Amniotic stem cell (primary cell): ENCODE measurements at places on chromosomes 3 and 15.

- DNase-seq: no peak
These were observed 18.8 kb downstream of the APH1B start for GRCh38 chr15:63296195-63296594.

- peak; percentile 20 for DNase-seq
These were observed 118.7 kb downstream of the NUP210 start for GRCh38 chr3:13301286-13301987.

GRCh38 chr3:41457176-41457575 lies 257.9 kb downstream of the CTNNB1 start:
- DNase-seq: no peak

GRCh38 chr15:79037848-79038247 lies 52.7 kb downstream of the RASGRF1 start:
- no peak for DNase-seq

GRCh38 chr15:94098921-94099573 lies 132.3 kb upstream of the MCTP2 start:
- DNase-seq: no peak

DNA sequence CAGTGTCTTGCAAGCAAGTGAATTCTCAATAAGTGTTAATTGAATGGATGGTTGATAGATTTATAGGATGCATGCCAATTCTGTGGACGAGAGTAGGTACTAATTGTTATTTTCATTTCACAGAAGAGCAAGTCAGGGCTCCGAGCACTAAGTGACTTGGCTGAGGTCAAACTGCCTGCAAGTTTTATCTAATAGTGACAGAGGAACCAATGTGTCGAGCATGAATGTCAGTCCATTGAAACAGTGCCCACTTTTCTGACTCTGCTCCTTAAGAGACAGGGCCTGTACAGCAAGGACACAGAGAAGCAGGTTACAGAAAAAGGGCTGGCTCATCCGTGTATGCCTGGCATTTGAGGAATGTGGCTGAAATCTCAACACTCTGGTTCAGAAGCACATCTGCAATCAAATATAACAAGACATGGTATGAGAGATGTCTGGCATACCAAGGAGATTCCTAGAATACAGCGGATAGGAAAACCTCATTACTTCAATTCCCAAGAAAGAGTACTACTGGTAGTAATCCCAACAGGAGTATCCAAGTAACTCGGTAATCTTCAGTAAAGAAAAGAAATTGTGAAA lies 6.0 kb upstream of the B3GNT5 start:
- no peak for DNase-seq

GRCh38 chr3:106473576-106474475 lies 605.0 kb upstream of the CBLB start:
- no peak for DNase-seq

GRCh38 chr3:85258819-85259218 lies 300.0 kb downstream of the CADM2 start:
- DNase-seq: no peak

DNA sequence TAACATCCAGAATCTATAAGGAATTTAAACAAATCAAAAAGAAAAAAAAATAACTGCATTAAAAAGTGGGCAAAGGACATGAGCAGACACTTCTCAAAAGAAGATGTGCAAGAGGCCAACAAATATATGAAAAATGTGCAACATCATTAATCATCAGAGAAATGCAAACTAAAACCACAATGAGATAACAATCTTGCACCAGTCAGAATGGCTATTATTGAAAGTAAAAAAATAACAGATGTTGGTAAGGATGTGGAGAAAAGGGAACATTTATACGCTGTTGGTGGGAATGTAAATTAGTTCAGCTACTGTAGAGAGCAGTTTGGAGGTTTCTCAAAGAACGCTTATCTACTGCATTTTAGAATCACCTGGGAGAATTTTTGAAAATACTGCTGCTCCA lies 186.1 kb downstream of the OTOL1 start:
- DNase-seq: no peak

DNA sequence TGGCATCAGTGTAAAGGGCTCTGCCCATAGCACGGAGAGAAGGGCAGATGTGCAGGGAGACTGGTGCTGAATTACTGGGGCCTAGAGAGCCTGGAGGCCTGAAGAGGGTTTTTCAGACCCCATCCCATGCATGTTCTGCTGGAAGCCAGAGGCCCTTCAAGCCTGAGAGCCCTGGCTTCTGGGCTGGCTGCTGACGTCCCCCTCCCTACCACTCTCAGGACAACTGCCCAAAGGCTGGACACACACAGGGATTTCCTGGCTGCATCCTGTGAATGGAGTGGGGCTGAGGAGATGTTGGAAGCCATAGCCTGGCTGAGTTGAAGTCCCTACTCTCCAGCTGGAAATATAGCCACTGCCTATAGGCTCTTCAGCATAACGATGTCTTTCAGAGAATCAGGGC lies 16.9 kb upstream of the DOCK3 start:
- DNase-seq: no peak

- no peak for DNase-seq
These were observed 45.7 kb downstream of the CD86 start for GRCh38 chr3:122100591-122101463.

DNA sequence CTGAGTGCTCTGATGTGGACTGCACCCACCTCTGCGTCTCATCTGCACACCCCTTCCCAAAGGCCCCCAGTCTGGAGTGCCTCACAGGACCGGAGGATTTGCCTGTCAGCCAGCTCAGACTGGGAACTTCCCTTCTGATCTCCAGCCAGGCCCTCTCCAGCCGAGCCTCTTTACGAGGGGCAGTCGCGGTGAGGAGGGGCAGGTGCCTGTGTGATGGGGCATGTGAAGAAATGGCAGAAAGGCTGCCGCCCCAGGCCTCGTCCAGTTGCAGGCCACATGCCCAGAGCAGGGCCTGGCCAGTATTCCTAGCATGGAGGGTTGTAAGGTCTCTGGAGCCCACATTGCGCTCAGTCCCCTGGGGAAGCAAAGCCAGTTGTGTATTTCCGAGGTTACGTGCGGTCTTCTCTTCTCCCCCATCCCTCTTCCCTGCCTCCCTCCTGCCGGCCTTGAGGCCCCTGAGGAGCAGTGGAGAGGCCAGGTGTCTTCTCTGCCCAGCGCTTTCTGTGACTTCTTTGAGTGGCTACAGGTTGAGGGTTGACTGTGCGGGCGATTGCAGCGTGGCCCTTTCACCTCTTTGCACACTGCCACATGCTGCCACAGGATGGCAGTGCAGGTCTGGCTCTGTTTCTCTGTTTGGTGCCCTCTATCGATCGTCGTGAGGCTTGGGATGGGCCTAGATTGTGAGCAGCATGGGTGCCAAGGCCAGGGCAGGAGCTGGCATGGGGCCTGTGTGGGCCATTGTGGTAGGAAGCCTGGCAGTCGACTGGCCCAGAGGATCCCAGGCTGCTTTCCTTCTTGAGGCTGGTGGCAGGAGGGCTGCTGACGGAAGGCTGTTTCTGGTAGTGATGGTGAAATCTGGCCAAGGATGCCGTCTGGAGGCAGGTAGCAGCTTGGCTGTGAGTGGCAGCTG lies 5.3 kb downstream of the CLK3 start:
- peak; percentile 36 for DNase-seq

GRCh38 chr3:152241142-152242017 lies 27.3 kb upstream of the MBNL1 start:
- no peak for DNase-seq

DNA sequence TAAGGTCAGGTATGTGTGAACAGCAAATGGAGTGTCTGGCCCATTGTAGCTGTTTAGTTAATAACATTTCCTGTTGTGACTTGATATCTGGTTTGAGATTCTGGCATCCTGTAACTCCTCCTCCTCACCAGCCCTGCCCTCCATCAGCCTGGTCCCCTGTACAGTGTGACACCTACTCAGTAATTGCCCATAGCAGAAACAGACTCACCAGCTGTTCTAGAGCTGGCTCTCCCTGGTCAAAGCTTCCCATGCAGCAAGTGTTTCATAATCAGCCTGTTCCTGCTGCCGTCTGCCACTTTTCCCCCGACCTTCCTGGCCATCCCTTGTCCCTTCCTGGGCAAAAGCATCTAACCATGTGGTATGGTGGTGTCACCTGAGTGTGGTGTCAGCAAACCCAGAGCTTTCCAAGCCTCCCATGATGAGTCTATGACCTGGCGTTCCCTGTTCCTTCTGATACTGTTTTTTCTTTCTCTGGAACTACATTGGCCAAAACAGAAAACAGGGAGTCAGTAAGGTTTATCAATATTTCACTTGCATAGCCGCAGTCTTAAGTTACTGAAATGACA lies 55.4 kb downstream of the B3GALNT1 start:
- DNase-seq: no peak

GRCh38 chr3:110593749-110594148 lies 477.9 kb upstream of the NECTIN3 start:
- DNase-seq: no peak

GRCh38 chr3:8328967-8329366 lies 172.7 kb upstream of the LMCD1 start:
- DNase-seq: no peak

DNA sequence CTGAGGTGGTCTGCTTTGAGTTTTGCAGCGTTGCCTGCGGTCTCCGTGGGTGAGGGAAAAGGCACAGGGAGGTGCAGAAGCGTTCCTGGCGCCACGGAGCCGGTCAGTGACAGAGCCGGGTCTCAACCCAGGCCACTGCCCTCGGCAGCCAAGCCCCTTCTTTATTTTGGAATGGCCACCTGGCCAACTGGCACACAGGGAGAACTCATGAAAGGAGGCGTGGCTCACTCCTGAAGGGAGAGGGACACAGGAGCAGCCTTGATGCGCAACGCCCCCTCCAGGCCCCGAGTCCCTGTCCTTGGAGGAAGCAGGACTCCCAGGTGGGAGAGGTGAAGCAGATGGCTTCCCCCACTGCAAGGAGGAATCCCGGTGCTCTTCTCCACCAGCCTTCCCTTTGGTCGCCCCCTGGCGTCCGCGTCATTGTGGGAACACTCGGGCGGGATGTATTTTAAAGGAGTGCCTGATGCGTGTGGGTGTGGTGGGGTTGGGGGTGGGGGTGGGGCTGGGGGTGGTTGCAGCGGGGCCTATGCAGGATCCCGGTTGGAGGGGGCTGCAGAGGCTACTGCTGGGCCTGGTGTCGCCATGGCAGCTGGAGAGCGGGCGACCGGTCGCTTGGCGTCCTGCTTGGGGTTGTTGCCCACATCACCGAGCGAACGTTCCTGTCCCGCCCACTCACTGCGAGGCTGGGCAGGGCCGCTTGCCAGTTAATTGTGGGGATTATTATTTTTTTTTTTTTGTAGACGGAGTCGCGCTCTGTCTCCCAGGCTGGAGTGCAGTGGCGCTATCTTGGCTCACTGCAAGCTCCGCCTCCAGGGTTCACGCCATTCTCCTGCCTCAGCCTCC lies 32.6 kb downstream of the APBA2 start:
- no peak for DNase-seq

DNA sequence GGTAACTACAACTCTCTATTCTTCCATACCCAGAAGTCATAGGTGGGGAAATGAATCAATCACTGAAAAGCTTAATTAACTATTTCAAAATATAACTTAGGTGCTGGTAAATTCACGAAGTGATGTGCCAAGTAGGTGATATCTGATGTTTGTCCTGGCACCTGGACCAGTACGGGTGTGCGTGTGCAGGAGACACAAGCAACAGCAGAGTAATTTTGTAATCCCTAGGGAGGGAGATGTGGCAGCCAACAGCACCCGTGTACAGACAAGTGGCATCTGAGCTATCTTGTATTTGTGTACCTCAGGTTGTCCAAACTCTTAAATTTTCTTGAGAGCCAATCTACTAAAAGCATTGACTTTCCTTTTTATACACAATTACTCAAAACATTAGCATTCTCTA lies 22.8 kb downstream of the USF3 start:
- no peak for DNase-seq

DNA sequence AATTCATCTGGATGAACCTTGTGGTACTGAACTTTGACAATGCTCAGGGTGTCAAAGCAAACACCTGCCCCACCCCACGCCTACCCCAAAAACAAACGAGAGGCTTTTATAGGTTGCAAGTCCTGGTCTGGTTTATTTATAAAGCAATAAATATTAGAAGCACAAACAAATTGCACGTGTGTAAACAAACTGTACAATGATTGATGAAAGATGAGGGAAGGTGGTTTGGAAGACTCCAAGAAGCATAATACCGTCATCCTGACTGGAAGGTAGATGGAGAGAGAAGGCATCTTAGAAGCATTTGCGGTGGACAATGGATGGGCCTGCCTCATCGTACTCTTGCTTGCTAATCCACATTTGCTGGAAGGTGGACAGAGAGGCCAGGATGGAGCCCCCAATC lies 5.2 kb downstream of the ACTC1 start:
- no peak for DNase-seq
